ENCODE measurements at places on chromosomes 16 and 17.

DNA sequence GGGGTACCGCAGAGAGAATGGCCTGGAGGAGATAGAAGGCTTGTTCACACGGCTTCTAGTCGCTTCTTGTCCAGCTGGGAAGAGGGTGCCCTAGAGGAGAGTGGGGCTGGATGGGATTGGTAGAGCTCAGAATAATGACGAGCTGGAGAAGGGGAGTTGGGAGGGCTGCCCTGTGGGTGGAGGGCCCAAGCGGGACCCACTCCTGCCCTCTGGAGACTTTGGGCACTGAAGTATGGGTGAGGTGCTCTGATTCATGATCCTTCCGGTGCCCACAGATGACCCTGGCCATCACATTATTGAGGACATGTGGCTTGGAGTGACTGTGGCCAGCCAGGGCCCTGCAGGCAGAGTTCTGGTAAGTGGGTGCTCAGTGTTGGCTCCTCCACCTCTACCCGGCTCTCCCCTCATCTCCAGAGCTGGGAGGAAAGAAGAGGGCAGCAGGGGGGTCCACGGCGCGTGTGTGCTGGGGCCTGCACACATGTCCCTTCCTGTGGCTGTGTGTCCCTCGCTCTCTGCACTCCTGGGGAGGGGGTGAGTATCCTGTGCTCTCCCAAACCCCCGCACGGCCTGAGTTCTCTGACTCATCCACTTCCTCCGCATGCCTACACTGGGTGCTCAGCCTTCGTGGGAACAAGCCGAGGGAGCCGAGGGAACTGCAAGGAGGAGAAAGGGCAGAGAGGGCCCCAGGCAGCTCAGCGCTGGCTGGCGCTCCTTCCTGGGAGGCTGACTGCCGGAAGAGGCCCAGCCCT lies 8.5 kb downstream of the ITGA3 start:
- DNase-seq = no peak

- DNase-seq = no peak
Observed at GRCh38 chr17:29777663-29778062, 152.4 kb downstream of the SSH2 start.

DNA sequence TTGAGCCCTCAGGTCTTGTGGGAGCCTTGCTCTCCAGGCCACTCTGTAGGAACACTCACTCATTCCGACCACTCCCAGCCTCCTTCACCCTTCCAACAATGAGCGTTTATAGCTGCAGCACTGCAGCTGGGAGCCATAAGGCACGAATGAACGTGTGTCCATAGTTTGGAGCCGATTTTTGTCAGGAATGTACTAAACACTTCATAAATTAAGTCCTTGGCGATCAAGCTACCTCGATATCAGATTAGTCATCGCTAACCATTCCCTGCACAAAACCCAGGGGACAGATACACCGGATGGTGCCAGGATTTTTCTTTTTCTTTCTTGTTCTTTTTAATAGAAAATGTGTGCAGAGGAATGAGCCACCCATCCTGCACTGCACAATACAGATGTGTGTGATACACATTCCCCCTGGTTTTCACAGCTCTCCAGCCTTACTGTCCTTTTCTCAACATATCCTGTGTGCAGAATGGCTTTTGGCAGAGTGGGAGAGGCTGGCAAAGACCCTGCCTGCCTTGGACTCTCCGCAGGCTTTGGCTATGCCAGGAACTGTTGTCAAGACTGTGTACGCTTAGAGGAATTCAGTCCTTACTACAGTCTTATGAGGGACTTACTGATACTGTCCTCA lies 68.4 kb upstream of the ELAC2 start:
- no peak for DNase-seq

- no peak for DNase-seq
Observed at GRCh38 chr16:71337631-71338030, 20.9 kb upstream of the CALB2 start.

DNA sequence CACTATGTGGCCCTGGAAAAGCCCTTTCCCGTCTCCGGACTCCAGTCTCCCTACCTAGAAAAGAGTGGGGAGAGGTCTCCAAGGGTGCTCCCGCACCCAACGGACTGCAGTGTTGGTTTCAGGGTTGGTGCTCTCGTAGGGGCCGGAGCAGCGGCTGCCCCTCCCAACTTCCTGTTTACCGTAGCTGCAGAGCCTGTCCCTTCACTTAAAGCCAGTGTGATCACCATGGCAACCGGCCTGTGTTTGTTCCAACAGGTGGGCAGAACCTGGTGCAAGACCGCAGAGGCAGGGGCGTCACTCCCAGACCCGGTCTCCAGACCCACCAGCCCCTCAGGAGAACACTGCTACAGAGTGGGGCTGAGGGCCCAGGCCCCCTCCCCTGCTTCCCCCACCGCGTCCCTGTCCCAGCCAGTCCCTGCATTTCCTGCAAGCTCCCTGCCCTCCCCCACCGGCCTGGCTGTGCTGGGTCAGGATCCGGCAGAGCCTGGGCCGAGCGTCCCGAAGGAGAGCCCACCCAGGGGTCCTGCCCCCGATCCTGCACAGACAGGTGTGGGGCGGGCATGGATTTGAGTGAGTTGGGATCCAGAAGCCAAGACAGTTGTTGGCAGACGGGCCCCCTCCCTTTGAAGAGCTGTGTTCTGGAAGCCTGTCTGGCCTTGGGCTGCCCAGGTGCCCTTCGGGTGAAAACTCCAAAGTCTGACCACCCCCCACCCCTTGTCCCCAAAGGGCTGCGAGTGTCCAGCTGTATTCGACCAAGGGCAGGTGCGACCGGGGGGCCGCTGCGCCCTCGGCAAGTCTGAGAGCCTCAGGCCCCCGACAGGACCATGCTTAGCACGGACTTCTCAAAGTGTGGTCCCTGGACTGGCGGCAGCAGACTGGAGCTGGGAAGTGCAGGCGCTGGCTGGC lies 1.5 kb upstream of the BAIAP3 start:
- DNase-seq = peak; percentile 82

- no peak for DNase-seq
Observed at GRCh38 chr16:85928401-85928820, 29.4 kb downstream of the IRF8 start.

GRCh38 chr17:78040440-78041385 lies 82.2 kb downstream of the TNRC6C start:
- DNase-seq = peak; percentile 72

GRCh38 chr17:726271-726919 lies 6.0 kb upstream of the TLCD3A start:
- no peak for DNase-seq

DNA sequence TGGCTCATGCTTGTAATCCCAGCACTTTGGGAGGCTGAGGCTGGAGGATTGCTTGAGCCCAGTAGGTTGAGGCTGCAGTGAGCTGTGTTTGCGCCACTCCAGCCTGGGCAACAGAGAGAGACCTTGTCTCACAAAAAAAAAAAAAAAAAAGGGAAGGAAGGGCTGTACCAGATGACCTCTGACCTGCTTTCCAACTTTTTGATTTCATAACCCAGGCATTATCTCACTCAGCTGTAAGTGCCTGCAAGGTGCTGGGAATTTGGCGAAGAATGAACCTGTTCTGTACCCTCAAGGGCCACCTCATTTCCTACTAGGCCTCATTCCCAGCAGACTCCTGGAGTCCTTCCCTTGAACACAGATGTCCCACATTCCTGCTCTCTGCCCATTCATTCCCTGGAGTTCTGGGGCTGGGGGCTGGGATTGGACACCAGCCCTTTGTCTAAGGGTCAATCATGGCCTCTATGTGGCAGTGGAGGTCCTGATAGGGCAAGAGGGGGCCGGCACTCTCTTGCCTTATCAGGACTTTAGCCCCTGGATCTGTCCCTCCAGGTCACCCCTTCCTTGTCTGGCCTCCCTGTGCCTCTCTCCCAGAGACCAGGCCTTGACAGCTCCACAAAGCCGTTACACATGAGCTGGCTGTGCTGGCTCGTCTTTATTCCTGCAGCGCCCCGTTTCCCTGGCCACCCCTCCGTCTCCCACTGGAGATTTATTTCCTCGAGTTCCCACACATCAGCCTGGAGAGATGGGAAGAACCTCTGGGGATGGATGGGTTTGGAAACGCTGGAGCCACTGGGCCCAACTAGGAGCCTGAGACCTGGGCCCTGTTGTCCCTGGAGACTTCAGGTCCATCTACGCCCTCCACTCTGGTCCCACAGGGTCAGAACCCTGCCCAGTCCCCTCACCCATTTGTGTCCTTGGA lies 821 bp upstream of the GFAP start:
- DNase-seq = no peak

DNA sequence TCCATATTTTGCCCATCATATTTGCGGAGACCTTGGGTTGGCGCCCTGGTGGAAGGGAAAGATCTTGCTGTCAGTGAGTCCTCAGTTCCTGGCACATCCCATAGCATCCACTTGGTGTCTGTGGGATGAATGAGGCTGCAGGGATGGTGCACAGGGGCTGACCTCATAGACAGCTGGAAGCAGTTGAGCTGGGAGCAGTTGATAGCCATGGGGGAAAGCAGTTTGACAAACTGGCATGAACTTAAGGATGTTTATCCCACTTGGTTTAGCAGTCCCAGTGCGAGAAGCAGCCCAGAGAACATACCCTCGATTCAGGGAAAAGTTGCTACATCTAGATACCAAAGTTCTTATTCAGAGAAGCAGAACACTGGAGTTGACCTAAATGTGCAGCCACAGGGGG lies 80.7 kb downstream of the SNX29 start:
- no peak for DNase-seq

GRCh38 chr17:72461757-72462156 lies 340.9 kb downstream of the SOX9 start:
- peak; percentile 10 for DNase-seq

All from activated effector memory CD4-positive, alpha-beta T cell treated with anti-CD3 and anti-CD28 coated beads, Interleukin-2, amount 50 U/mL, for 16 hours (primary cell).